NCI-H1105 treated with DMSO at 0.1 percent for 48 hours (cell line): ENCODE measurements at places on chromosomes 4 and X.

- no peak for DNase-seq
Observed at GRCh38 chr4:186118582-186118981, 14.1 kb downstream of the FAM149A start.

DNA sequence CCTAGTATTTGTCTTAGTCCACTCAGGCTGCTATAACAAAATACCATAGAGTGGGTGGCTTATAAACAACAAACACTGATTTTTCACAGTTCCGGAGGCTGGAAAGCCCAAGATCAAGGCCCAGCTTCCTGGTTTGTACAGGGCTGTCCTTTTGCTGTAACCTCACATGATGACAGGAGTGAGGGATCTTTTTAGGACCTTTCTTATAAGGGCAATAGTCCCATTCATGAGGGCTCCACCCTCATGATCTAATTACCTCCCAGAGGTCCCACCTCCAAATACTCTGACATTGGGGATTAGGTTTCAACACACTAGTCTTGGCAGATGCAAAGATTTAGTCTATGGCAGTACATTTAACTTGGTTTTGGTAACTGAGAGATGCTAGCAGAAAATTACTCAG is 20.9 kb downstream of the GPAT3 start:
- DNase-seq: no peak

- no peak for DNase-seq
Observed at GRCh38 chr4:150647008-150647407, 65.1 kb downstream of the MAB21L2 start.

GRCh38 chr4:163816494-163816893 is 322.0 kb downstream of the TMA16 start:
- no peak for DNase-seq

- no peak for DNase-seq
Observed at GRCh38 chr4:84710548-84710947, 127.6 kb downstream of the CDS1 start.

DNA sequence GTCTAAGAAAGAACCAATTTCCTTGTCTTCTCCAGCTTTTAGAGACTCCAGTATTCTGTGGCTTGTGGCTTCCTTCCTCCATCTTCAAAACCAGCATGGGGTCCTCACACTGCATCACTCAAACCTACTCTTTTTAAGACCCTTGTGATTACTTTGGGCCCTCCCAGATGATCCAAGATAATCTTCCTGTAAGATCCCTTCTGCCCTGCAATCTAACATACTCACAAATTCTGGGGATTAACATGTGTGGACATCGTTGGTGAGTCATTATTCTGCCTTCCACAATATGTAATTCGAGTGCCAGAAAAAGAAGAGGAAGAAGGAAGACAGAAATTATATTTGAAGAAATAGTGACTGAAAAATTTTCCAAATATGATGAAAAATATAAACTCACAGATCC is 47.9 kb downstream of the BEND4 start:
- no peak for DNase-seq

- no peak for DNase-seq
Observed at GRCh38 chr4:15910155-15910940, 28.2 kb downstream of the FGFBP1 start.

GRCh38 chr4:132981611-132982010 is 167.5 kb upstream of the PCDH10 start:
- no peak for DNase-seq

DNA sequence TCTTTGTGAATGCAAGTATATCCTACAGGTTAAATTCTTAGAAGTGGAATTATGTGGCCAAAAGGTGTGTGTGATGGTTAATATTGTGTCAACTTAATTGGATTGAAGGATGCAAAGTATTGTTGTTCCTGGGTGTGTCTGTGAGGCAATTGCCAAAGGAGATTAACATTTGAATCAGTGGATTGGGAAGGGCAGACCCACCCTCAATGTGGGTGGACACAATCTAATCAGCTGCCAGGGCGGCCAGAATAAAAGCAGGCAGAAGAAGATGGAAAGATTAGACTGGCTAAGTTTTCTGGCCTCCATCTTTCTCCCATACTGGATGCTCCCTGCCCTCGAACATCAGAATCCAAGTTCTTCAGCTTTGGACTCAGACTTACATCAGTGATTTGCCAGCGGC is 76.2 kb upstream of the GBA3 start:
- DNase-seq: no peak

GRCh38 chr4:38868059-38868960 is 704 bp downstream of the FAM114A1 start:
- no peak for DNase-seq

- peak; percentile 32 for DNase-seq
Observed at GRCh38 chr4:74934016-74934831, 1.3 kb downstream of the PARM1 start.

DNA sequence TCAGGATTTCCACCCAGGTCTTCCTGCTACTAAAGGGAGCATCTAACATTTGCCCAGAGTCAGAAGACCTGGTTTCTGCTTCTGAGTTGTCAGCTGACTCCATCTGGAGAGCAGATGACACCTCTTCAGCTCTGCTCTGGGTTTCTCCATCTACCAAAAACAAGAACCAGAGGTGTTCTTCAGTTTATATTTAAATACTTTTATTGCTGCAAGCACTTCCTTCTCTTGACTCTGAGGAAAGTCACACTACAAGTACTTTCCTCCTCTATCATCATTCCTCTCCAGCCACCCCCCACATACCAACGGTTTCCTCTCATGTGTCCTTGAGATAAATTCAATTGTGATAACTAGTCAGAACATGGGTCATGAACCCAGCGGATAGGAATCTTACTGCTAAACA is 88.4 kb downstream of the PPP3CA start:
- DNase-seq: no peak

DNA sequence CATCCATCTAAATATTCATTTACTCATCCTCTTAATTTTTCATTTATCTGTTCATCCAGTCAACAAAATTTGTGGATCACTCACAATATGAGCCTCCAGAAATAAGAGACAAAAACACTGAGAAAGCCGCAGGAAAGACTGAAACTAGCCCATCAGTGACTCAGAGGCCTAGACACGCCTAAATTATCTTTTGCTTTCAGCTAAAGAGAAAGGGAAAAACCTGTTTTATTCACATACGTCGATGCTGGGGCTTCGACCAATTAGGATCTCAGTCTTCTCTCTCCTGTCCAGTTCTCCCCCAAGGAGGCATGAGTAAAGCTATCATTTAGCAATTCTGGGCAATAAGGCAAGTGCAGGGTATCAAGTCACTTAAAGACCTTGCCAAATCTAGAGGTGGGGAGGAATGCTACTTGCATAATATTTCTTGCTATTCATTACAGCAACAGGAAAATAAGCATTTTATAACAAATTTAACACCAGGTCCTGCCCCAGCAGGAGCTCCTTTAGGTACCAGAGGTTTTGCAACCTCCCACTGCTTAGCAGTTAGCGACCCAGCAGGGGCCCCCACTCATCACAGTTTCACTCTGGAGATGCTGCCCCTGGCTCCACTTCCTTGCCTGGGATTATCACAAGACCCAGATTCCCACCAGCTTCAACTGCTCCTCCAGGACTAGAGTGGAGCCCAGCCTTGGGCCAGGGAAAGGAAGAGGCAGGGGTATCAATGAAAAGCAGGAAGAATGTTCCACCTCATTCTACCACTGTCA is 30.1 kb upstream of the TMEM154 start:
- no peak for DNase-seq

DNA sequence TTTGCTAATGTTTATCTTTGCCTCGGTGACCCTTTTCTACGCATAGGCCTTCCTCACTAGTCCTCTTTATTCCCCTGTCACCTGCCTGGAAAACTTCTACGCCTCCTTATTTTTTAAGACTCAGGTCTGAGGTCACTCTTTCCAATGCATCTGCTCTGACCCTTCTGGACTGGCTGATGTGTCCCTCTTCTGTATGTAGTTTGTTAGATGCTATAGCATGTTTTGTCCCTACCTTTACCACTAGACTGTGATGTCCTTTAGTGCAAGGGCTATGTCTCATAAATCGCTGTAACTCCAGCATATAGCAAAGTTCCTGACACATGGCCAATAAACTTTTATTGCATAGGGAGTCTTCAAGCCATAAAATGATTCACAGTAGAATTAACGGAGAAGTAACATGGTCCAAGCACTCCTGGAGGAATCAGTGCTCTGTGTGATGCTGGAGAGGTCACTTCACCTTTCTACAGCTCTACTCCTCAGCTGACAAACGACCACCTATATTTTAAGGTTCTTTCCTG is 872.5 kb upstream of the SLIT2 start:
- no peak for DNase-seq

DNA sequence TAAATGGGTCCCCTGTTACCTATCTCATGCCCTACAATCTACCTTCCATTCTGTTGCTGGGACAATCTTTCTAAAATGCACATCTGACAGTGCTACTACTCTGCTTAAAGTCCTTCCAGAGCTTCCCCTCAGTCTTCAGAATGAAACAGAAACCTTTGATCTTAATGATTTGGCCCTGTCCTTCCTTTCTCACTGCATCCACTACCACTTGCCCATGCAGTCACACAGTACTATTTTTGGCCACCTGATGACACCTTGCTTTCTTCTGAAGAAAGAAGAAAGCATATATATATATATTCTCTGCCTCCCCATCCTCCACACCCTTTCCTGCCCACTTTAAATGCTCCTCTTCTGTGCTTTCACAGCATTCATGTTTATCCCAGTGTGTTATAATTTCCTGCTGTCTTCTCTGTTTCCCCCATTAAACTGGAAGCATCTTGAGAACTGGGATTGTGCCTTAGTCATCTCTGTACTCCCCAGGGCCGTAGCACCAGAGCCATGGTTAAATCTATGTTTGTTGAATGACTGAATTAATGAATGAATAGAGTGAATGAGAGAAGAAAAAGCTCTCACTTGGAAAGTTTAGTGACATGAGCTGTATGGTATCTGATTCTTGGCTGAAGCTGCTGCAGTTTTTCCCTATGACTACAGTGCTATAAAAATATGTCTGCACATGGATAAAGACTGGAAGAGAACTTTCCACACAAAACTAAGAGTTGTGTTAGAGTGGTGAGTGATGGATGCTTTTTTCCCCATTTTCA is 56.2 kb downstream of the RTL9 start:
- no peak for DNase-seq

DNA sequence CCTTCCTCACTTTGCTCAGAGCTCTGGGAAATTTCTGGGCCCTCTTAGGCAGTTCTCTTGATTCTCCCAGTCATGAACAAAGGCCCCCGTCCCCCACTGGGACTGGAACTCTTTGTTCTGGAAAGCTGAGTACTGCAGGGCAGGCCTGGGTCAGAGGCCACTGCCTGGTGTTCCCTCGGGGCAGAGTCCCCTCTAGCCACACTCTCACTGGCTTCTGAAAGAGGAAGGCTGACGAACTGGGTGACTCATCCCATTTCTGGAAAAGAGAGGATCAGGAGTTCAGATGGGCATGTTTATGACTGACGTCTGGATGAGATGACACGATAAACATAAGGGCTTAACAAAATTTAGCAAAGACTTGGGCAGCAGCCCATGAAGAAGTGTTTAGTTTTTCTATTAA is 47.7 kb downstream of the DDX3X start:
- DNase-seq: no peak
